Fibroblast of lung (primary cell): ENCODE measurements at places on chromosomes 13 and 19.

DNA sequence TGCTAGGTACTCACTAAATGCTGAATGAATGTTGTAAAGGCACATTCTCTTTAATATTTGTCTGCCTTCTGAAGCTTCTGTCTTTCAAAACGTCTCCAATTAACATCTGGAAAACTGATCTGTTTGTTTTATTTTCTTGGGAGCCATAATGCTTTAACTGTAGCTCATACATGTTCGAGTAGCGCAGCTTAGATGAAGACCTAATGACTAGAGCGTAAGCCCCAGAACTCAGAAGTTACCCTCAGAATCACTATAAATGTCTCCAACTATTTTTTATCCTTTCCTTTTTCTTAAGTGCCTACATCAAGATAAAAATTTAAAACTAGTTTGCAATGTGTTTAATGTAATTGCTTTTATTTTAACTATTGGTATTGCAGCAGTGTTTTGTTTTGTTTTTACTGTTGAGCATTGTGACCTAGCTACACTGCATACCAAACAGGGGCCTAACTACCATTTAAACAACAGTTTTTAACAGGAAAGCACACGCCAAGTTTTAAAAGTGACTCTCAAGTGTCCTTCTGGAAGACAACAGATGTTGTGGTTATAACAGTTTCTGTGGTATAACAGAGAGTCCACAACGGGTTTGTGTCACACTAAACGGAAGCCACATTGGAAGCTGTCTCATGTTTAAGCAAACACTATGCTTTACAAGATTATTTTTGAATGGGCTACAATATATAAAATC lies 42.0 kb downstream of the MRPL57 start:
- no peak for DNase-seq

GRCh38 chr13:73803997-73804396 lies 330.2 kb downstream of the KLF12 start:
- peak; percentile 32 for DNase-seq

DNA sequence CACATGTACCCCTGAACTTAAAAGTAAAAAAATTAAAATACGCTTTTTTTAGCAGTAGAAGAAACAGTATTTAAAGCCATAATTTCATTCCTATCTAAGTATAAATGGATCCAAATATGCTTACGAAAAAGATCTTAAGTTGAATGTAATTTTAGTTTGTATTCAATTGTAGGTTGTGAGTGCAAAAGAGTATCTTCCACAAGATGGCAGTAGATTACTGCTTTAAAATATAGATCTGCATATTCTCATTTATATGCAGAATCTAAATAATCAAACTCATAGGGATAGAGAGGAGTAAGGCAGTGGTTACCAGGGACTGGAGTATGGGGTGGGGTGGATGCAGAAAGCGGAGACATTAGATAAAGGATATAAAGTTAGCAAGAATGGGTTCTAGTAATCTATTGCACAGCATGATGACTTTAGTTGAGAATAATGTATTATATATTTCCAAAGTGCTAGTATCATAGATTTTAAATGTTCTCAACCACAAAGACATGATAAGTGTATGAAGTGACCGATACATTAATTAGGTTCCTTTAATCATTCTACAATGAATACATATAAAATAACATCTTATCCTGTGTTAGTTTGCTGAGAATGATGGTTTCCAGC lies 14.2 kb downstream of the OR7A17 start:
- DNase-seq: no peak

- DNase-seq: no peak
These were observed 740.1 kb upstream of the SPRY2 start for GRCh38 chr13:81080911-81081454.

DNA sequence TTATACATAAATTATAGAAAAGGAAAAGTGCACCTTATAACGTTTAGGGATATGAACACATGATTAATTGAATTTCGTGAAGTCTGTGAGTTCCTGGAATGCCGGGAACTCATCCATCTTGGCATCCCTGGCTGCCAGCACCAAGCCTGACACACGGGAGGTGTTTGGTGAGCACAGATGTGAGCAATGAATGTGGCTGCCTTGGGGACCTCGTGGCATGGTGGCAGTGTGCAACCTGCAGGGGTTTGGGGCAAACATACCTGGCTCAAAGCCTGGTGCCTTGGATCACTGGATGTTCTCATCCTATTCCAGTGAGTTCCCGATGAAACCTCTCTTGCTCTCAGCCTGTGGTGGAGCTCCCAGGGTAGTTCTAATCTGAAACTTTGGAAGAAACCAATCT lies 10.4 kb upstream of the MAP2K2 start:
- no peak for DNase-seq

DNA sequence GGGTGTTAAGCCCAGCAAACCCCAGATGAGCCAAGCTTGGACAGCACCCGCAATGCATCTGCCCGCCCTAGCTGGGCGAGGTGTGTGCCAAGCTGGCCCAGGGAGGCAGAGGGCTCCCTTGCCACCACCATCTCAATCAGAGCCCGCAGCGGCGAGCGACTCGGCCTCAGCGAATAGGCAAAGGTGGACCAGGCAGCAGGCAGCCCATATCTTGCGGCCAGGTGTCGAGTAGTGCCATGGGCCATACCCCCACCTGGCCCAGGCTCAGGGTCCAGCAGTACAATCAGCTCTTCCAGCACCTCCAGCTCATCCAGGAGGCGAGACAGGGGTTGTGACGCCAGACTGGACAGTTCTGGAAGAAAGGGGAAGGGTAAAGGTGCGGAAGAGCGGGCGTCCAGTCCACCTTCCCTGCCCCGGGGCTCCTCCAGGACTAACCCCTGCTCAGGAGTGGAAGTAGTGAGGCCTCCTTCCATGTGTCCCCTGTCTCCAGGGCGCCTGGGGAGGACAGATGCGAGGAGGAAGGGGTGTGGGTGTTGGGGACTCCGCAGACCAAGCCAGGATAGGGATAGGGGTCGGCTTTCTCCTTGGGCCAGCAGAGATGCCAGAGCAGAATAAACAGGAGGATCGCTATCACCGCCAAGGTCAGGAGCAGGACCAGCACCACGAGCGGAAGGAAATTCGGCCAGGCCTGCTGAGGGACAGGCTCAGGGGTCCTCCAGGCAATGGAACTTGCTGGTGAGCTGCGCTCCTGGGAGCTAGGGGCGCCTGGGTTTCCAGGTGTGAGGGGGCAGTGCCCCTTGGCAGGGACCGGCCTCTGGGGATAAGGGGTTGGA lies 2.8 kb downstream of the IGFLR1 start:
- no peak for DNase-seq

- DNase-seq: no peak
These were observed at the start of gene GRK1 for GRCh38 chr13:113666951-113667701. GRK1 (plus strand) TSS chr13:113667219; CDS start chr13:113667387, 168 bp downstream.

- no peak for DNase-seq
These were observed 754 bp upstream of the SIX5 start for GRCh38 chr19:45769821-45770191.

DNA sequence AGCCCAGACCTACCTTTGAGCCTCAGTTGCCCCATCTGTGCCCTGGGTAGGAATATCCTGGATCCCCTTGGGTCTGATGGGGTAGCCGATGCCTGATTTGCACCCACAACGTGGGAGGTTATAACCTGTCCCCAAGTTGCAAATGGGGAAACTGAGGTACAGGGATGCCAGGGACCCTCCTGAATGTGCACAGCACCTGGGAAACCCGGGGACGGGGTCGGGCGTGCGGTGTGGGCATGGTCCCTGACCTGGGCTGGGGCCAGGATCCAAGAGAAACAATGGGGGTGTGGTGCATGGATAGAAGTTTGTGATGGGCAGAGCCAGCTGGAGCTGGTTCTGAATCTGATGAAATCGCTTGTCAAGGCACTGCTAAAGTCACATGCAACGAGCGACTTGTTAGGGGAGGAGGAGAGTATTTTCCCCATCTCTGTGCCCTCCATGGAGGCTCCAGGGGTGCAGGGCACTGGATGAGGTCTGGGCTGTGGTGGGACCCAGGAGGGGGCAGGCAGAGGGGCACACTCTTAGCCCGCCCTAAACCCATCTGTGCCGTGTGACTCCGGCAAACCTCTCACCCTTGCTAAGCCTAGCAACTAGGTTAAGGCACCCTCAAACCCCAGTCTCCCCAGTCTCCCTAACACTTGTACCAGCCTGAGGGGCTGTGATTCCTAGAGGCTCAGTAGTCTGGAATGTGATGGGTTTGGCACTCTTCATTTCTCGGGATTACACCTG lies 749 bp downstream of the GDF15 start:
- DNase-seq: peak; percentile 89

DNA sequence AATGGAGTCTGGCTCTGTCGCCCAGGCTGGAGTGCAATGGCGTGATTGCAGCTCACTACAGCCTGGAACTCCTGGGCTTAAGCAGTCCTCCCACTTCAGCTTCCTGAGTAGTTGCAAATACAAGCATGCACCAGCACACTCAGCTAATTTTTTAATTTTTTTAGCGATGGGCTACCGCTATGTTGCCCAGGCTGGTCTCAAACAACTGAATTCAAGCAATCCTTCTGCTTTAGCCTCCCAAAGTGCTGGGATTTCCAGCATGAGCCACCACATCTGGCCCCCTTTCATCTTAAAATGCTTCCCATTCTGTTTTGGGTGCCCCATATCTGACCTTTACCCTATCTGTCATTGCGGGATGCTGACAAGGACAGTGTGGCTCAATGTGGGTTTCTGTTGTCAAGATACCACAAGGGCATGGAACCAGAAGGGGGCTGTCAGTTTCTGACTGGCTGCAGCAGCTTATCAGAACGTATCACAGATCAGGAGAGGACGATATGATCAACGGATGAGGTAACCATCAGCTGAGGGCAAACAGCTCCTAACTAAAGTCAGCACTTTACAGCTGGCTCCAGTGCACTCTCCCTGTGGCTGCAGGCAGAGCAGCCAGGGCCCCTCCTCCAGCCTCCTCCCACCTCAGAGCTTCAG lies 32.4 kb downstream of the GPR42 start:
- peak; percentile 3 for DNase-seq

GRCh38 chr19:46478356-46478986 lies 7.1 kb upstream of the PNMA8A start:
- peak; percentile 63 for DNase-seq

- DNase-seq: peak; percentile 55
These were observed 15.4 kb downstream of the TLE5 start for GRCh38 chr19:3046698-3047495.

DNA sequence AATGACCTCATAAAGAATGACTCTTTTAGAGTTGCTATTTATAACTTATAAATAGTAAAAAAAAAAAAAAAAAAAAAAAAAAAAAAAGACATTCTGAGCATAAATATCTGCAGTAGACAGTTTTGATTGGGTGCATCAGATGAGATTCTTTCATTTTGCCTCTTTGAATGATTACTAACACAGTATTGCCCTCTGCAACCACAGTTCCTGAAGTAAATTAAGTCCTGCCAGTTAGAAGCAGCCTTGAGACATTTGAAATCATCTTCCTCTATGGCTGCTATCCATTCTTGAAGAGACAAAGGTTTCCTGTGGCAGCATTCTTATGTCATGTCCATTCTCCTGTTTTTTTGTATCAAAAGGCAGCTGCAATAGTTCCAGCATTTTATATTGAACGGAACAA lies 892.4 kb upstream of the MIR17HG start:
- no peak for DNase-seq

DNA sequence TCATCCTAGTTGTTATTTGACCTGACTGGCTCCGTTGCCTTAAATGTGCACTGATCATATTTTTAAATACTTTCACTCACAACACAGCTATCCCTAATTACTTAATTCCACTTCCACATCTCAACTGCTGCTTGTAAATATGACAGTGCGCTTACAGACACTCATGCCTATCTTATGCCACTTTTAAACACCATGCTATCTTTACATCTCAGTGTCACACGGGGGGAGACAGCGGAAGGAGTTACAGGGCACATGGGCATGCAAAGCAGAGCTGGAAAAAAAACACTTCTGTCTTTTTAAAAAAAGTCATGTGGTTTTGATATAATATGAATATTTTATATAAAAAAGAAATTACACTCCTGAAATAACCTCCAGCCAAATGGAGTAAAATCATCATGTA lies 44.1 kb downstream of the SMAD9 start:
- no peak for DNase-seq

- DNase-seq: no peak
These were observed 2.6 kb upstream of the DOHH start for GRCh38 chr19:3503036-3503572.

GRCh38 chr19:13260883-13261653 lies 110.9 kb downstream of the IER2 start:
- peak; percentile 88 for DNase-seq

DNA sequence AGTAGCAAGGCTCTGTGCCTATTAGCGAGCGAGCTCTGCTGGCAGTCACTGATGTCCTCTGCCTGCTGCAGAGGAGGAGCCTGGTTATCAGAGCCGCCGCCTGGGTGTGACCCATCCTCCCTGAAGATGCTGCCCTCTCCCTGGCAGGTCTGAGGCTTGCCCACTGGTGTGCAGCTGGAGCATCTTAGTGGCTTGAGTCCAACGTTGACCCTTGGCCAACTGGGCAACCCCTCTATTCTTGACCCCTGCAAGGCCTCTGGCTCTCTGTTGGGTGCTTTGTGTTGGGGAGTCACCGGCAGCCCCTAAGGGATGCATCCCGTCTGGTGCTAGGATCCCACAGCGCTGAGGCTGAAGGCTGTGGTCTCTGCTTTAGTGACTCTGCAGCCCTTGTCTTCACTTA lies 277.9 kb upstream of the SOX1 start:
- no peak for DNase-seq

GRCh38 chr13:24627090-24627714 lies 53.0 kb upstream of the ATP12A start:
- no peak for DNase-seq
